ENCODE measurements at places on chromosomes 3 and 15.

DNA sequence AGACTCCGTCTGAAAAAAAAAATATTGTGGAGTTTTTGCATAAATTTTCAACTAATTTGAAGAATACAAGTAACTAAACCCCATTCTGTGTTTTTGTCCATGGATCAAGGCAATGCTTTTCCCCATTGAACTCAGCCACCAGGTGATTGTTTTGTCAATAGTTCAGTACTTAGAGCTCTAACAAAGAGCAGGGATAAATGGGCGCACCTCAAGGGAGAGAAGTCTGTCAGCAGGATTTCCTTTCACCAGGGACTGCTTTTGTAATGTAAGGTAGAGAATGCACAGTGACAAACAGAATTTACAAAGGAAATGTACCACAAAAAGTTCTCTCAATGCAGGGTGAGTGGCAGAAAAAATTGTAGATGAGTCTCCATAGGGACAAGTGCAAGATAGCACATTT lies 10.8 kb upstream of the ATP13A5 start:
- no peak for DNase-seq

DNA sequence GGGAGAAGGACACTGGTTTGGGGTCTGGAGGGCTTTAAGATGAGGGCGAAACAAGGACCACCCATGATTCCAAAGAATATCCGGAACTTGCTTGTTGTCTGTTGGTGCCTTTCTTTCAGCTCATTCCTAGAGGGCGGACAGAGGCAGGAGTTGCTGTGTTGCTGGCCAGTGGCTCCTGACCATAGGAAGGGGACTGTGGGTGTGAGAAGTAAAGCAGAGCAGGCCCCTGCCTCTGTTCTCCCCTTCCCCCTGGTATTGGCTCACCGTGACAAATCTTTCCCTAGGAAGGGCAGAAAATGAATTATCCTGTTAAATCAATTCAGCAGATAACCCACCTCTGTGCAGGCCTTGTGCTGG lies 89.1 kb downstream of the LIPC start:
- no peak for DNase-seq

DNA sequence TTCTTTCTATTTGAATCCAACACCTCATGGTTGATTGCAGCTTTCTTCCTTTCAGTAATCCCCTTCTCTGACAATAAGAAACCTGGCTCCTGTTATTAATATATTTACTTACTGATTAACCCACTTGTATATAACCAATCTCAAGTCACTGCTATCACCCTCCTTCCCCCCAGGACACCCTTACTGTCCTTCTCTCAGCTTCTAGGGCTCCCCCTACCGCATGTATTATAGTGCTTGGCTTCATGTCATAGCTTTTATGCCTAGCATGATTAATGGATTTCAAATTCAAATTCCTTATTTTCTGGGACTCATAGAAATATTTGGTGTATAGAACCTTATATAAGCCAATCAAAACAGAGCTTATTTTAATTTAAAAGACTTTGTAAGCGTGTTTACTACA lies 75.7 kb upstream of the BNIP2 start:
- DNase-seq, result no peak

DNA sequence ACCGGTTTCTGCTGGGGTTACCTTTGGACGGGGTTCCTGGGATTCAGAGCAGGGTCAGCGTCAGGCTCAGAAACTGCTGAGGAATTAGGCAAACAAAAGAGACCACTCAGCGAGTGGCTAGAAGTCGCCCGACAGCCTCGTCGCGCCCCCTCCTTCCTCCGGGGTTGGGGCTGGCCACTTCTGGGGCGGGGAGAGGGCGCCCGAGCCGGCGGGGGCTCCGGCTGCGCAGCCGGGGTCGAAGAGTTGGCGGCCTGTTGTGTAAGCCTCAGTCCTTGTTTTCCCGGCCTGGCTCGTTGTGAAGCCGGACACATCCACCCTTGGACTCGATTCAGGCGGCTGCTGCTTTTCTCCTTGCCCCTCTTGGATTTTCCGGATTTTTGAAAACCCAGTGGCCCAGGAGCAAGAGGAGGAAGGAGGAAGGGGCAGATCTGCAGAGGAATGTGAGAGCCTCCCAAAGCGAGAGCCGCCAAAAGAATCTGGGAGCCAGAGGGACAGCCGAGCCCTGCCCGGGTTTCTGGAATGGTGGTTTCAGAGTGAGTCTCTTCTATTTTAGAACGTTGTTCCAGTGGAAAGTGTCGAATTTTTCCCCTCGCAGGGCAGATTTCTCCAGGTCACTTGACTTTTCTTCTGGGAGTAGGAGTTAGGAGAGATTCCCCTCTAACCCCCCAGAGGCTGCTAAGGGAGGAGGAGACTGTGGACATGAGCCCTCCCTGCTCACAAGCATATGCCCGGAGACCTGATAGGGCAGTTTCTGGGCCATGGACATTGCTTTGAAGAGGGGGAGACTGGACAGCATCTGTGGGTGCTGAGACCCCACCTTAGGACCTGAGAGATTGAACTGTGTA lies 666 bp downstream of the SNX33 start:
- DNase-seq, result no peak

DNA sequence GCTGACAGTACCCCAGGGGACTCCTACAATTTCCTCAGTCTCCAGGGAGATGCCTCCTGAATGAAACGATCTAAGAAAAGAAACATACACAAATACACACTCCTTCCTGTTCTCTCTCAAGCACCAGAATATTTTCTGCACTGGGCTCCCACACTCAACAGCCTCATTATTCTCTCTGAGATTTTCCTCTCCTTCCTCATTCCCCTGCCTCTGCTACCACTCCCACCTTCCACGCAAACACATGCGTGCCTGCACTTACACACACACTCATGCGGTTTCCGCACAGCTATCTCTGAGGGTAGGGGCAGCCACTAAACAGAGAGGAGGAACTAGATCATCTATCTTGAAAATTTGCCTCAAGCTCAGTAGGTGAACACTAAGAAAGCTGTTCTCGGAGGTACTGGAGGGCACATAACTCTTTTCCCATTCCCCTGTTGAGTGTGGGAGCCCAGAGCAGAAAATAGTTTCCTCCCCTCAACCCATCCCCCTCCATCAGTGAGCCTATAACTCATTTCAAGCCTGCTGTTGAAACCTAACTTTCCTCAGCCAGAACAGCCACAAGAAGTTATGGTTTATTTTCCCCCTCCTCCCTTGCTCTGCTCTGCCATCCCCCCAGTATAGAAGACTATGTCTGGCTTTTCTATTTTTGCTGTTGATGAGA lies 30.5 kb upstream of the TIPARP start:
- peak; percentile 11 for DNase-seq

GRCh38 chr3:120645083-120645845 lies 36.8 kb downstream of the HGD start:
- no peak for DNase-seq

GRCh38 chr3:16419640-16420241 lies 93.8 kb downstream of the RFTN1 start:
- DNase-seq, result no peak

DNA sequence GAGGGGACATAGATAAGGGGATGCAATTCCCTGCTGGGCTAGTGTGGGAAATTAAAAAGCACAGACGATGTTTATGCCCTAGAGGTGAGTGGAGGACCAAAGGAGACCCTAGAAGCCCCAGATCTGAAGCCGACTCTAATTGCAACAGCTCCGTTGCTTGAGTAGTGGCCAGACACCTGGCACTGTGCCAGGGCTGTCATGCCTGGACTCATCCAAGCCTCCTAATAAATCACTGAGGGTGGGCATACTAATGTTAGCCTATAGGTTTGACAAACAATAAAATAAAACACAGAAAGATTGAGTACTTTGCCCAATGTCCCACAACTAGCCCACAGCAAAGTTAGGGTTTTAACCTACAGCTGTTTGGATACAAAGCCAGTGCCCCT lies 25.4 kb upstream of the MRPS22 start:
- no peak for DNase-seq

DNA sequence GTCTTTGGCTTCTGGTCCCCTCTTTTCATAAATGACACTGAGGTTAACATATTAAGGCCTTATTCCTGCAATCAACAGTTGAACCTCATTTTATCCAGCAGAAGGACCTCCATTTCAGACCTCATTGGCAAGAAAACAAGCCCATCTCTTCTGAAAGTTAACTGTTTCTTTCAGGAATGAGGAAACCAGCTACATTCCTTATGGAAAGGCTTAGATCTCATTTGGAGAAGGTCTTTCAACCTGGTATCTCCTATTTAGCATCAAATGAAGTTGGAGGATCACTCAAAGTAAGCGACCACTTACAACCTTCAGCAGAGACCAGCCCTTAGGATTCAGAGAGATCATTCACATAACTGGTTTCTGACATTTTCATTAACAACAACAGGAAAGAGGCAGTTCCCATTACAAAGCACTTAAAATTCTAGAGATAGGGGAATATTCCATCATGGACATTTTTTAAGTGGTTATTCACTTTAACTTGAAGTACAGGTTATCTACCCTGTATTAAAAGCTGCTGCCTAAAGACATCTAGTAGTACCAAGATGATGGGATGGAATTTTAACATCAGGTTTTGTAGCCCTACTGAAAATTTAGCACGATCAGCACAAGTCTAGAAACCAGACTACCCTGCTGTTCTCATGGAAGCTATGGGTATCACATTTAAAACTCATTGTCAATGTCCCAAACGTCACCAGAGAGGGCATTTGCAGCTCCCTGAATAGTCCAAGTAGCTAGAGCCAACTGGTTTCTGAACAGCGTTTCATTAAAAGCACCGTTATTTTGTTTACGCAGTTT lies 30.4 kb downstream of the TFRC start:
- no peak for DNase-seq

- no peak for DNase-seq
Observed at GRCh38 chr3:66259566-66260255, 38.9 kb downstream of the SLC25A26 start.

DNA sequence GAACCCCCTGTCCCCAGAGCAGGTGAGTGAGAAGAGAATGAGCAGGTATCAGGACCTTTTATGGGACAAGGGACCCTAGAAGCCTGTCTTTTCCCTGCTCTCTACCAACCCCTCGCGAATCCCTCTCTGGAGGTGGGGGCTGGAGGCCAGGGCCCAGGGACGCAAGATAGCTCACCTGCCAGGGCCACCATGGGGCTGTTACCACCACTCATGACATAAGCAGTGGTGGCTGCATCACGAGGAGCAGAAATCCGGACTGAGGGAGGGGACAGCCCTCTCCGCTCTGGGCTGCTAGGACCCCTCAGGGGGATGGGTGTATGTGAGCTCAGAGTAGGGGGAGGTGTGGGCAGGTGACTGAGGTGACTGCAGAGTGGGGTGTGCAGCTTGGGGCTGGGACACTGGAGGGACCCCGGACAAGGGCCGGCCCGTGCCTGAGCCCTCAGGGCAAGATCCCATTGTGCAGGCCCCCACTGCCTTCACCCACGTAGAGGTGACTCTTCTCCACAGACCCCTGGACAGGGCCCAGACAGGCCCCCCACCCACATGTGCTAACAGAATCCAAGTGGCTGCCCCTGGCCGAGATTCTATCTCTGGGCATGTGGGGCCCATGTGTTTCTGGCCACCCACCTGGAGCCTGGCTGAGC lies 190.6 kb downstream of the TBC1D2B start:
- DNase-seq, result no peak

DNA sequence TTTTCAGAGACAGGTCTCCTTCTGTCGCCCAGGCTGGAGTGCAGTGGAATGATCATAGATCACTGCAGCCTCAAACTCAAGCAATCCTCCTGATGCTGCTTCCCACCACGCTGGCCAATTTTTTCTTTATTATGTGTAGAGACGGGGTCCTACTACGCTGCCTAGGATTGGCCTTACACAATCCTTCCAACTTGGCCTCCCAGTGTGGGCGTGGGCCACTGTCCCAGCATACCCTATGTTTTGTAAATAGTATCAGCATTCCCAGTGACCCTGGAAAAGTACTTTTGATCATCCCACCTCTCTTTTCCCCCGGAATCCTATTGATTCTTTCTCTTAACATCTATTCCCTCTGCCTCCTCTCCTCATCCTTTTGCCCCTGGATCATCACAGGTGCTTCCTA lies 36.9 kb downstream of the SLC28A2 start:
- DNase-seq, result no peak

- no peak for DNase-seq
Observed at GRCh38 chr15:77851691-77852090, 219.0 kb upstream of the LINGO1 start.

- DNase-seq, result no peak
Observed at GRCh38 chr15:70412794-70413193, 315.1 kb upstream of the TLE3 start.

DNA sequence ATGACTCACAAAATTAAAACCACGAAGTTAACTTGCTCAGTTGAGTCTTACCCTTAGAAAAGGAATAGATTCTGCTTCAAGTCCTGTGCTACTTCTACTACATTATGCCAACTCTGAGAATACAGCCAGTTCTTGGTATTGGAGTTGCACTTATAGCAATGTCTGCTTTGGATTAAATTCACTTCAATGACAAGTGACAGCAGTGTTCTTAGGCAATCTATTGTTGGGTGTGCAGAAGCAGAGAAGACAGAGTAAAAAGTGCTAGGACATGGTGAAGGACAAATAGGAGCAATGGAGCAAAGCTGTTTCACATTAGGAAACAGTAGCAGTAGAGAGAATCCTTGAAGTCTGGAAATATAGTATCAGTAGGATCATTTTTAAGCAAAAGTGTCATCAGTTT lies 713.1 kb downstream of the SI start:
- no peak for DNase-seq

DNA sequence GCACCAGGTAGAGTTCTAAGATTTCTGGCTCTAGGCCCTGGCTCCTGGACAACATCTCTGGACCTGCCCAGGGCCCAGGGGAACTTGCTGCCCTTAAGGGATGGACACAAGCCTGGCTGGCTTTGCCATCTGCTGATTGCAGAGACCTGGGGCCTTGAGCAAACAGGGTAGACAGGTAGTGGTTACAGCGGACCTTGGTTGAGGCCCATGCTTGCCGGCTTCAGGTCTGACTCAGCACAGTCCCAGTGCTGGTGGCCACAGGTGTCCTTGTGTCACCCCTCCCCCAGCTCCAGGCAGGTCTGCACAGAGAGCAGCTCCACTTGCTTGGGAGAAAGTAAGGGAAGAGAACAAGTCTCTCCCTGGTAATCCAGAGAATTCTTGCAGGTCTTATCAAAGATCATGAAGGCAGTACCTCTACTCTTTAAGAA lies 15.9 kb upstream of the ACTL6A start:
- no peak for DNase-seq

GRCh38 chr3:173584838-173585831 lies 187.6 kb downstream of the NLGN1 start:
- no peak for DNase-seq

DNA sequence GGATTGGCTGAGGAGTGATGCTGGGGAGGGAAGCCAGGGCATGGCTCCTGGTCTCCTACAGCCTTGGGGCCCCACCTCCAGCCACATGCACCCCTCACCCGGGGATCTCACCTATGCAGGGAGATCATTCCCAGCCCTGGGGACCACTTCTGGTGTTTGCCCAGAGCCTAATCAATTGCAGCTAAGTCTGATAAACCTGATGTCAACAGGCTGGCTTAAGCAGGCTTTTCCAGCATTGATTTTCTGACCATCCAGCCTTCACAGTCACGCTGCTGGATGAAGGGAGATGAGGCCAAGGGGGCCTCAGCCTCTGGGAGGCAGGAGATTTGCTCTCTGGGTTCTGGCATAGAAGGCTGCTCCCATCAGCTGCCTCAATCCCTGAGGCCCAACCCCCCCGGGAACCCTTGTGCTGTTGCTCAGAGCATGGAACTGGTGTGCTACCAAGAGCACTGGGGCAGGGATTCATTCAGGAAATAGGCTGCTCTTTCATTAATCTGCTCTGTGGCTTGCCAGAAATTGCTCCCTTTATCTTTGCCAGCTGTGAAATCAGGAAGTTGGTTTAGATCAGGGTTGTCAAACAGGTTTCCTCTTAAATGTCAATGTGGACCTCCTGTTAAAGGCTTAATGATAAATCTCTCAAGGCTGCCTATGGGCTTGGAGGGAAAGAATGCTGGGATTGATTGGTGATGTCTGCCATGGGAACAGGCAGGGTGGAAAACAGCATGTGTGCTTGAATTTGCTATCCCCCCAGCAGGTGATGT lies 19.0 kb downstream of the FAM3D start:
- no peak for DNase-seq

GRCh38 chr3:127222163-127222562 lies 29.2 kb downstream of the PRR23E start:
- no peak for DNase-seq
